Neuronal stem cell (in vitro differentiated cells): ENCODE measurements at places on chromosomes 12 and 14.
A peak's percentile ranks its signal among the peaks of the same experiment; 100 is the strongest.

DNA sequence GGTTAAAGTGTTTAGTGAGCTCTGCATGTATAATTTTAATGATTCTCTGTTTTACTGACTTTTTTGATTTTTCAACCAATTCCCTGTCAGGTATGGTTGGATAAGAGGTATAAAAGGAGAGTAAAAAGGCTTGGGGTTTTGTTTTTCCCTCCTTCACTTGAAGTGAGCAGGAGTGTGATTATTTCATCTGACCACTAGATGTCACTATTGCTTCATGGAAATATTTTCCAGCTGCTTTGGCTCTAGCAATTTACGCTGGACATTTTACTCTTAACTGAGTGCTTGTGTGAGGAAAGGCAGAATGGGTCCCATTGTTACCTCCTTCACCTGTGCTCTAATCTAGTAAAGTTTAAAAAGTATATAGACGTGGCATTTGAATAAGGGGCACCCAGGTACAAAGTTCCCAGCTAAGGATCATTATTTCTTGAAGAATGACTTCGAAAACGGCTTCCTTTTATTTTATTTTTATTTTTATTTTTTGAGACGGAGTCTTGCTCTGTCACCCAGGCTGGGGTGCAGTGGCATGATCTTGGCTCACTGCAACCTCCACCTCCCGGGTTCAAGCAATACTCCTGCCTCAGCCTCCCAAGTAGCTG, 66.5 kb downstream of the TBC1D30 start:
- DNase-seq = peak; percentile 72

GRCh38 chr14:26213846-26214575, 383.8 kb downstream of the NOVA1 start:
- no peak for DNase-seq

DNA sequence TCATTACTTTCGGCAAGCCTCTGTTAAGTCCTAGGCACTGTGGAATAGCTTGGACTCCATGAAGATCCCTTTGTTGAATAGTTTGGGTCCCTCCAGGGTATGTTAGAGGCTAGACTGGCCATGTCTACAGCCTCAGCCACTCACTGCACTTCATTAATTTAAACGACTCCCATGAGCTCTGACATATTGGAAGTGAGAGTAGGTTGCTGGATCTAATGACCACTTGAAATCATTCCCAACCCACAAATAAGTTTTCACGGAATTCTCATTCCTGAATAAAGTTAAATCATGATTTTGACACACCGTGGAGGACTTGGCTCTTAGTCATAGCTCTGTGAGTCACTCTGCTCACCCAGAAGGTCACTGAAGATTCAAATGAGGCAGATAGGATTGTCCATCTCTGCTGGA, 21.4 kb upstream of the APPL2 start:
- DNase-seq = no peak

DNA sequence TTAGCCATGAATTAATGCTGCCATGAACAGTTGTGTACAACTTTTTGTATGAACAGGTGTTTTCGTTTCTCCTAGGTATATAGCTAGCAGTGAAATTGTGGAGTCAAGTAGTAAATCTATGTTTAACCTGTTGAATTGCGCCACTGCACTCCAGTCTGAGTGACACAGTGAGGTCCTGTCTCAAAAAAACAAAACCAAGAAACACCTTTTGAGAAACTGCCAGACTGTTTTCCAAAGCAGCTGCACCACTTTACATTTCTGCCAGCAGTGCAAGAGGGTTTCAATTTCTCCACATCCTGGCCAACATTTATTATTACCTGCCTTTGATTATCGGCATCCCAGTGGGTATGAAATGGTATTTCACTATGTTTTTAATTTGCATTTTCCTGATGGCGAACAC, 3.3 kb upstream of the PLEKHG3 start:
- DNase-seq = no peak

DNA sequence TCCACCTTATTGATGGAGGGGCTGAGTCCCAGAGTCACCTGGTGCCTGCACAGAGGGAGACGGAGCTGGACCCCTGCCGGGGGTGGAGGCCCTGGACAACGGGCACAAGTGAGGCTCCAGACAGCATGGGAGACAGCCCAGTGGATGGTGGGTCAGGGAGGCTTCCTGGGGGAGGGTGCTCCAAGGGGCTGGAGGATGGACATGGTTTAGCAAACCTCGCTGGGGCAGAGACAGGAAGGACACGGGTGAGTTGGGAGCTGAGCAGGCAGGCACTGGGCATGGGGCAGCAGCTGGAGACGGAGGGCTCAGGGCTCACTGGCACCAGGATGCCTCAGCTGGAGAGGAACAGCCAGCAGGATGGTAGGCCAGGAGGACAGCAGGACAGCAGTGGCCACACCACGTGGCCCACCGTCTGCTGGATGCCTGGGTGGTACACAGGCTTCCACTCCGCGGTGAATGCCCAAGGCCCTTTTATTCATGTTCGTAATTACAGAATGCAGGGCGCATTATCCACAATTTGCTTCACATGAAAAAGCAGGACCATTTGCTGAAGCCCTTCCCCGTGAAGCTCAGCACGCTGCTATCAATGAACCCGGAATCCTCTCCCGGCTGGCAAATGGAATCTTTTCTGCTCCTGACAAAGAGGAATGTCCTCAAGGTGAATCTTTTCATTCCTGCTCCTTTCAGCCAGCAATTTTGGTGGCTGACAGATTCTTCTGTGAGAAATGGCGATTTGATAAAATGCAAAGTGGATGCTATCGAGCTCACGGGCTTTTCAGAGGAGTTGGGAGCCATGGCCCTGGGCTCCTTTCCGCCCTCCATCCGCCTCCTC, 138.1 kb upstream of the C14orf180 start:
- no peak for DNase-seq
